Right atrium auricular region (tissue), 2 donors: ENCODE measurements at places on chromosomes 7 and 10. TPM values are rescaled to one million over a fixed set of nuclear protein-coding genes. Genes with fewer than 3 reads are reported as not detected.
A peak's percentile ranks its signal among the peaks of the same experiment; 100 is the strongest.

DNA sequence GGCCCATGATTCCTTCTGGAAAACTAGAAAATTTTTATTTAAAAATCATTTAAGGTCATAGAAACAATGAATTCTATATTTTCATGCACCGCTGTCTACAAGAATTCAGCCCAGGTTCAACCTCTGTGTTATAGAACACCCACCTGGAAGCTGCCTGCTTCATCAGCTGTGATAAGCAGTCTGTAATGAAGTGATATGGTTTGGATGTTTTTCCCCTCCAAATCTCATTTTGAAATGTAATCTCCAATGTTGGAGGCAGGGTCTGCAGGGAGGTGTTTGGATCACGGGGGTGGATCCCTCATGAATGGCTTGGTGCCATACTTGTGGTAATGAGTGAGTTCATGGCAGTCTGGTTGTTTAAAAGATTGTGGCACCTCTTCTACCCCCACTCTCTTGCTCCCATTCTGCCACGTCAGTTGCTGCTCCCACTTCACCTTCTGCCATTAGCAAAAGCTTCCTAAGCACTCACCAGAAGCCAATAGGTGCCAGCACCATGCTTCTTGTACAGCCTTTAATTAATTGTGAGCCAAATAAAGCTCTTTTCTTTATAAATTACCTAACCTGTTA, 55.6 kb downstream of the MRPL32 start:
- no peaks in the 10 kb centered on the region for H3K4me1 ChIP-seq
- H3K27me3 ChIP-seq = no peaks in the 10 kb centered on the region
- H3K36me3 ChIP-seq = no peaks in the 10 kb centered on the region

GRCh38 chr7:77942431-77942830, 143.9 kb downstream of the PHTF2 start:
- no peak overlapping the region for H3K4me3 ChIP-seq
- no peaks in the 10 kb centered on the region for H3K36me3 ChIP-seq
- no peaks in the 10 kb centered on the region for H3K27me3 ChIP-seq
- no peak overlapping the region for H3K27ac ChIP-seq

DNA sequence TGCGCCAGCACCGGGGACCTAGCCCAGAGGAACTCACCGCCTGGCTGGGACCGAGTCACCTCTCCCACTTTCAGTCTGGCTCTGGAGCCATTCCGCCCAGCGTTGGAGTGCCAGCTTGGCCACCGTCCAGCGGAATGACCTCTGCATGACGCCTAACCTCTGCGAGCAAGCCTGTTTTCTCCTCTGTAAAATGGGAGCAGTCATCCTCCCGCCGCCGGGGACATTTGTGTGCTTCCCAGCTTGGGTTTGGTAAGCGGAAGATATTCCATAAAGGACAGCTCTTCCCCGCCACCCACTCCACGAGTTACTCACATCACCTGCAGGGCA, 1.3 kb upstream of the ZCCHC24 start:
- peak; percentile 80 for DNase-seq
- no peaks in the 10 kb centered on the region for H3K36me3 ChIP-seq
- peak overlapping the region; percentile 94 for H3K4me3 ChIP-seq
- peaks cover 36% of the 10 kb centered on the region for H3K4me1 ChIP-seq
- peak overlapping the region; percentile 99 for H3K27ac ChIP-seq
- H3K27me3 ChIP-seq = no peaks in the 10 kb centered on the region

The CLDN3 gene
- total RNA-seq = not detected

GRCh38 chr7:82757-83155, 109.6 kb upstream of the FAM20C start:
- no peak overlapping the region for H3K4me3 ChIP-seq
- H3K4me1 ChIP-seq = no peaks in the 10 kb centered on the region
- H3K27ac ChIP-seq = no peak overlapping the region
- no peaks in the 10 kb centered on the region for H3K27me3 ChIP-seq

- no peaks in the 10 kb centered on the region for H3K36me3 ChIP-seq
- no peak overlapping the region for H3K4me3 ChIP-seq
- peaks cover 9% of the 10 kb centered on the region for H3K4me1 ChIP-seq
- no peak overlapping the region for H3K27ac ChIP-seq
Observed at GRCh38 chr10:48495282-48496045, 109.4 kb downstream of the ARHGAP22 start.

DNA sequence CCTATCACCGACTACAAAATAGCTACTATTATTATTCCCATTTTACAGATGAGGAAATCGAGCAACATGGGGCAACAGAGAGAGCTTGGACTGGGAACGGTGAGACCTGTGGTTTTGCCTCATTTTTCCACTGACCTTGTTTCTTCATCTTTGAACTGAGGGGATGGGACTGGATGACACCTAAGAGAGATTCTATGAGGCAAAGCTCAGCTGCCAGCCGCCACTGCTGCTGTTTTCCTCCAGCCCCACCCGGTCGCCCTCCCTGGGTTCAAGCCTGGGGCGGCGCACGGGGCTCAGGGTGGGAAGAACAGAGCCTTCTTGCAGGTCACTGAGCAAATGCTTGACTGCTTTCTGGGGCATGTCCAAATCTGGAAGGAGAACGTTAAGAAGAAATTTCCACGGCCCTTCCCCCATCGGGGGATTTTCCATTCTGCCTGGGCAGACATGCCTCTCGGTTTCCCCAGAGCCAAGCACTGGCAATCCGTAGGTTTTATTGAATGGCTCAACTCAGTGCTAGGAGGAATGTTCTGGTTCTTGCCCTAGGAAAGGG, 12.3 kb downstream of the DDIT4 start:
- DNase-seq = no peak
- H3K4me3 ChIP-seq = no peak overlapping the region
- no peaks in the 10 kb centered on the region for H3K36me3 ChIP-seq
- H3K4me1 ChIP-seq = no peaks in the 10 kb centered on the region

DNA sequence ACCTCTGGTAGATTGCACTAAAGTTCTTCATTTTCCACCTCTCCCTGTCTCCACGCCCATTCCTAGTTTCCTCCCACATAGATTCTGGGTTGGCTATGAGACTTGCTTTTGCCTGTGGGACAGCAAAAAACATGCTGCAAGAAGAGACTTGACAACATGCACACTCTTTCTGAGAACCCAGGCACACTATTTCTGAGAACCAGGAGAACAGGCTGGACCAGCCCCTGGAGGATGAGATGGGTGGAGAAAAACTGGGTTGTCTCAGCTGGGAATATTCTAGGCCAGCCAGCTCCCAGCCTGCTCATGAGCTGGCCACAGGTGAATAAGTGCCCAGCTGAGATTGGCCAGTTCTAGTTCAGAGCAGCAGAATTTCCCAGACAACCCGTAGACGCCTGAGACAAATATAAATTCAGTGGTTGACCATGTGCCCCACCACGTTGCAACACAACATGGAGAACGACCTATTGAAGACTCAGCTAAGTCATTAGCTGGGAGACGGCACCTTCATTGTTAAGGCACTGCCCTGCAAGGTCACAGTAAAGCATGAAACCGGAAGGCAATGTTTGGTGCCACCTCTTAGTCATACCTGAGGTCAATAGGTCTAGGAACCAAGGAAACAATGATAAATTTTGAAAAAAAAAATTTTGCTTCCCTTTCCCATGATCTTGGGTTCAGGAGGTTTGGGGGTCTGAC, 92.7 kb upstream of the AKR1E2 start:
- H3K36me3 ChIP-seq = no peaks in the 10 kb centered on the region
- H3K4me1 ChIP-seq = no peaks in the 10 kb centered on the region
- H3K27ac ChIP-seq = no peak overlapping the region
- no peak overlapping the region for H3K4me3 ChIP-seq
- H3K27me3 ChIP-seq = no peaks in the 10 kb centered on the region

- peaks cover 33% of the 10 kb centered on the region for H3K4me1 ChIP-seq
- H3K27ac ChIP-seq = no peak overlapping the region
- no peaks in the 10 kb centered on the region for H3K27me3 ChIP-seq
Observed at GRCh38 chr7:69600710-69601519, 2.6 kb downstream of the AUTS2 start.

DNA sequence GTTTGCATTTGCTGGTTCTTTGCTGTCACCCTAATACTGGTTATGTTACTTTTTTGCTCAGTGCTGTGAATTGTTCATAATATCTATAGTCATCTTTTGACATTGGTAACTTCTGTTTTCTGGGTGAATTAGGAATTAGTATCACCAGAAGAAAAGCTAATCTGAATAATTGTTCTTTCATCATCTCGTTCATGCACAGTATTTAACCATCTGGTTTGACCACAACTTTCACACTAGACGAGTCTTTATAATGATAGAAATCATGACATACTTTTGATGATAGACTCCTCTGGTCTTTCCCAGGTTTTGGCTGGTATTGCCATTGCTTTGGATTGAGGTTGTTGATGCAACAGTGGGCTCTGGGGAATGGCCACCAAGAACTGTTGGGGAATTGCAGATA, 25.1 kb downstream of the SGPL1 start:
- H3K27ac ChIP-seq = no peak overlapping the region
- H3K4me1 ChIP-seq = peaks cover 7% of the 10 kb centered on the region
- no peak overlapping the region for H3K4me3 ChIP-seq

DNA sequence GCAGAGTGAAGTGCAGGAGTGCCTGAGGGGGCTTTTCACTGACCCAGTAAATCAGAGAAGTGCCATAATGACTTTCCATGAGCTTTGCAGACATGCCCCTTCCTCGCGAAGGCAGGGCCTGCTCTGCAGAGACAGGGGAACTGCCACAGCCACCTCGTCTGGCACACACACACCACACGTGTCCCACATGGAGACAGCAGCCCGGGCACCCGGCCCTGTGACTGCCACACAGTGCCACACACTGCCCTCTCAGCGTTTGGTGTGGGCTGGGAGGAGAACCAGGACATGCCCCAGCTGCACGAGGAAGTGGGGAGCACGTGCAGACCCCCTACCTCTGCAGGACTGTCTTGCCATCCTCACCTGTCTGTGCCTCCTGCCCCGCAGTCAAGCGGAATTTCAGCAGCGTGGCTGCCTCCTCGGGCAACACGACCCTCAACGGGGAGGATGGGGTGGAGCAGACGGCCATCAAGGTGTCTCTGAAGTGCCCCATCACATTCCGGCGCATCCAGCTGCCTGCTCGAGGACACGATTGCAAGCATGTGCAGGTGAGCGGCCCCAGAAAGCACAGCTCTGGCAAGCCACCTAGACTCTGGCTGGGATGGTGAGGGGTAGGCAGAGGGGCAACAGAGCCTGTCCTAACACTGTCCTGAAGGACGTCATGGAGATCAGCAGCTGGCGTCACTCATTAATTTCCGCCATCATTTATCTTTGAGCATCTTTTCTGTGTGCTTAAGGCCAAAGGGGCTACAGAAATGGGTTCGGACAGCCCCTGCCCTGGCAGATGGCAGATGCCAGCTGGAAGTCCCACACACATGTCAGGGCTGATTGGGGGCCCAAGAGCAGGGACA, 43.4 kb upstream of the PPIF start:
- H3K4me1 ChIP-seq = peaks cover 15% of the 10 kb centered on the region
- DNase-seq = no peak
- no peak overlapping the region for H3K4me3 ChIP-seq
- H3K27ac ChIP-seq = no peak overlapping the region
- peaks cover 98% of the 10 kb centered on the region for H3K36me3 ChIP-seq

The CDNF gene
- 3.3 TPM for total RNA-seq

DNA sequence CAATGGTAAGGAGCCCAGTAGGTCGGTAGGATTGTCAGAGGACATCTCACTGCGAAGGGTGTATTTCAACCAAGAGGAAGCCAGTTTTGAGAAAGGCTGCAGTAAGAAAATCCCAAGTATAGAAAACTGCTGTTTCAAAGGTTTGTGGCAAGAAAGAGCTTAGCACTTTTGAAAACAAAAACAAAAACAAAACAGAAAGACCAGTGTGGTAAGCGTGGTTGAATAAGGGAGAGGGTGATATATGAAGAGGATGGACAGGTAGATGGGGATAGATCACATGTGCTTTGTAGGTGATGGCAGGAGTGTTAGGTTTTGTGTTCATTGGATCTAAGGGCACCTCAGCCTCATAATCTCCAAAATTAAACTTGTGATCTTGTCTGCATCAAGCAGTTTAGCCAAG, 141.6 kb upstream of the WNT16 start:
- H3K4me1 ChIP-seq = no peaks in the 10 kb centered on the region
- no peaks in the 10 kb centered on the region for H3K36me3 ChIP-seq
- H3K27me3 ChIP-seq = no peaks in the 10 kb centered on the region
- no peak overlapping the region for H3K4me3 ChIP-seq
- H3K27ac ChIP-seq = no peak overlapping the region

DNA sequence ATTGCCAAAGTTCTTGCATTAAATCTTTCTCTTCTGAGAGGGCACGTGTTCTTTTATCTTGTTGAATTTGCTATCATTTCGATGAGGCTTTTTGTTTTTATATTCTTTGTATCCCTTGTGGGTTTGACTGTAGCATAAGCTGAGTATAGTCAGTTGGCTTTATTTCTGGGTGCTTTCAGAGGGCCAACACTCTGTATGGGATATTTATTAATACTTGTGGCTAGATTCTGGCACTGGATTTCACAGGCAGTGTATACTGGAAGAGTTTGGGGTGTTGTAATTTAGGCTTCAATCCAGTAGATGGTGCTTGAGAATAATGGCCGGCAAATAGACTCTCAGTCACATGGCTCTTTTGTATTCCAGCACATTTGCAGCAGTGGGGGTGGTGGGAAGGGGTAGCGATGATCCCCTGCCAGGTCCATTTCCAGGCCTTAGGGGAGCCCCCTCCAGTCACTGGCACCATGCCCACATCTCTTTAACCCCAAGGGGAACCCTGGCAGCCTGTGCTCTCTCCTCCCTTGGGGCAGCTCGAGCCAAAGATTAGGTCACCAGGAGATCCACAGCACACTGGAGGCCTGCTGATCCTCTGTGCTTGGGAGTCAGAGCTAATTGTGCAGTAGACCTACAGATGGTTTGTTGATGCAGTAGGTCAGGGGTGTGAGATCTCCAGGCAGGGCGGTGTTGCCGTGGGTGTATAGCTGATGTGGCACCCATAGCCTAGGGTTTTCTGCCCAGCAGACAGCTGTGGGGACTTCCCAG, 81.8 kb downstream of the PTPN20 start:
- no peaks in the 10 kb centered on the region for H3K4me1 ChIP-seq
- DNase-seq = peak; percentile 66
- peak overlapping the region; percentile 44 for H3K27ac ChIP-seq

DNA sequence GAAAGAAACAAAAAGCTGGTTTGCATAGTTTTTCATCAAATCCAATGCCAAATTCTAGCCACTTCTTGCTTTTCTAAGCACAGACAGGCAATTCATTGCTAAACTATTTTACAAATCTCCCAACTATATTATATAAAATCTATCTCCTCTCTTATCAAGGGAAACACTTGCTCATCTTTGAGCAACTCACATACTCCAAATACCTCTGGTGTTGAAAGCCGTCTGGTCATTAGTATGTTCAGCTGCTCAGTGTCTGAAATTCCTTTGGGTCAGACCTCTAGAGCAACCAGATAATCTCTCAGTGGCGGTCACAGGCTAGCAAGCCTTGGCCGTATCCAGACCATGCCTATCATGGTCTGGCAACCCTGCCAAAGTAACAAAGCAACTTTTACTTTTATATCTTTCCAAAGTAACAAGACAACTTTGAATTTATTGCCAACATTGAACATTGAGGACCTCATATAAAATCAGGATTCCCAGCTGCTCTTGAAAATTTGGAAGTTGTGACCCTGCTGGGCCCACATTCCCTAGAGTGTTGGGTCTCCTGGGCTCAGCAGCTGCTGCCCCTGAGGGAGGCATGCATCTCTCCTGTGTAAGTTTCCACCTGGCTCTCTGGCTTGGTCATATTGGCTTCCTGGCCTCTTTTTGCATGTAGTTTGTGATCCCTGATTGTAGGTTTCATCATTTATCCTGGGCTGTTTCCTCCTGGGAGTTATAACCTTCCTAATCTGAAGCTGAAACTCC, 56.8 kb upstream of the LANCL2 start:
- no peaks in the 10 kb centered on the region for H3K27me3 ChIP-seq
- H3K4me1 ChIP-seq = peaks cover 15% of the 10 kb centered on the region
- no peak for DNase-seq
